NCI-H526 treated with DMSO at 0.1 percent for 48 hours (cell line): ENCODE measurements at places on chromosomes 1 and 21.

- no peak for DNase-seq
Observed at GRCh38 chr1:107135463-107135862, 5.4 kb upstream of the NTNG1 start.

DNA sequence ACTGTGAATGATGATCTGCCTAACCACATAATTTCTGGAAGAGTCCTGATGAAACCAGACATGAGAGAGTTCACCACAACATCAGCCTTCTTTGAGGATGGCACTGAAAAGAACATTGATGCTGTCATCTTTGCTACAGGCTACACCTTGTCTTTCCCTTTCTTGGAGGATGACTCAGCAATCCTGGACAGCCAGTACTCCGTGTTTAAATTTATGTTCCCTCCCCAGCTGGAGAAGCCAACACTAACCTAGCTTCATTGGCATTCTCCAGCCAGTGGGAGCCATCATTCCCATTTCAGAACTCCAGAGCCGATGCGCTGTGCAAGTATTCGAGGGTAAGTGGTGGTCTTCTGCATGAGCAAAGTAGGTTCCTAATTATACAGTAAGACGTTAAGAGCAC is 164.1 kb upstream of the POGK start:
- no peak for DNase-seq

DNA sequence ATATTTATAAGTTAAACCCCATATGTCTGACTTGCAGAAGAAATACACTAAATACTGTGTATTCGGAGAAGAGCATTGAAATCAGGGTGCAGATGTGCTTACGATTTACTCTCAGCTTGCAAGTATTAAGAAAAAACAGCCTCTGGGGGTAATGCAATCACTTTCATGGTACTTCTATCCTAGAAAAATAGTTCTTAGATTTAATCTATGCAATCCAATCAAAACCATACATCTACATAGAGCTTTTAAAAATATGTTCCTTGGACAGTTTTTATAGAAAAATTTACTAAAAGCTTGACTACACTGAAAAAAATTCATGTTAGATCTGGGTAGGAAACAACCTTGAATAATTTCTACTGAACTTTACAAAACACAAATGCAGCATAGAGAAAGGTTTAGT is 890.3 kb upstream of the ADGRL2 start:
- no peak for DNase-seq

GRCh38 chr1:226723657-226724532 is 15.2 kb downstream of the ITPKB start:
- peak; percentile 23 for DNase-seq

- DNase-seq: no peak
Observed at GRCh38 chr21:35236090-35236489, 187.0 kb upstream of the RUNX1 start.

GRCh38 chr1:112527266-112528010 is 18.7 kb downstream of the WNT2B start:
- no peak for DNase-seq

- DNase-seq: no peak
Observed at GRCh38 chr1:24096009-24096738, 15.8 kb downstream of the MYOM3 start.

- no peak for DNase-seq
Observed at GRCh38 chr1:186461014-186461413, at the start of gene PDC. PDC (minus strand) TSS chr1:186461114; CDS start chr1:186449459, 11,655 bp downstream.

DNA sequence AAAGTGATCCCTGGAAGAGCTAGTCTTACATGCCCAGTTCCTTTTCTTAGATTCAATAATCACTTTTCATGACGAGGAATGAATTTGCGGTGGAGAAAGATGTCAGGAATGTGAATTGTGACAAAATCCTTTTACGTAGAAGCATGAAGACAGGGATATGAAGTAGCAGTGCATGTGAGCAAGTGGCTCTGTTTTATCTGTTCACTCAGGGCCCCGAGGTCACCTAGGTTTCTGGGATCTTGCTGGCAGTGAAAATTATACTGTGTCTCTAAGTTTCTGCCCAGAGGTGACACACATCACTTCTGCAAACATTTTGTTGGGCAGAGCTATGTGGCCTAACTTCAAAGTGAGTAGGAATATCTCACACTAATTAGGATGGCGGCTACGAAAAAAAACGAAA is 79.3 kb downstream of the USP25 start:
- no peak for DNase-seq

DNA sequence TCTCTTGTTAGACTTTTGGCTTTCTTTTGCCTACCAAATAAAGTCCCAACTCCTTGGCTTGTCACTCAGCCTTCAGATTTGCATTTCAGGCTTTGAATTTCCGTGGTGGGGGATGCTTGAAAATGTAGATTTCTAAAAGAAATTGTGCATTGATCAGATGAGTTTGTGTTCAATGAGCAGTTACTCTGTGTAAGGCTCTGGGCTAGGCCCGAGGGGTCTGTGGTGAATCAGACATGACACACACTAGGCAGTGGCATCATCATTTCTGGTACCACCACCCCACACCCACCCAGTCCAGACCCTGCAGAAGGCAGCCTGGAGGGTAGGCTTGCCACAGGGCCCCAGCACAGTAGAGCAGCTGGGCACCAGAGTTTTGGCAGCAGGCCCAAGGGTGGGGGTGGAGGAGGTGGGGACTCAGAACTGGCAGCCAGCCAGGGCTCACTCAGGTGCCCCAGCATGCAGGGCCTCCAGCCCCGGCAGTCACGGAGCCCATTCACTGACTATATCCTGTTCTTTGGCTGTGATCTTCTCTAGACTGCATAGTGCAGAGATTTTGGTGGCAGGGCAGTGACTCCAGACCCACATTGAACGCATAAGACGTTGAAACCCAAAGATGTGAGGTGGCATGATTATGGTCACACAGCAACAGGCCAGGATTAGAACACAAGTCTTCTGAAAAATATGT is 97.2 kb upstream of the ARTN start:
- DNase-seq: peak; percentile 93

- no peak for DNase-seq
Observed at GRCh38 chr1:212754193-212754592, 37.4 kb downstream of the NSL1 start.

- no peak for DNase-seq
Observed at GRCh38 chr1:58006421-58007046, 540.0 kb downstream of the OMA1 start.

GRCh38 chr1:23727362-23727811 is 15.9 kb upstream of the ELOA start:
- no peak for DNase-seq

DNA sequence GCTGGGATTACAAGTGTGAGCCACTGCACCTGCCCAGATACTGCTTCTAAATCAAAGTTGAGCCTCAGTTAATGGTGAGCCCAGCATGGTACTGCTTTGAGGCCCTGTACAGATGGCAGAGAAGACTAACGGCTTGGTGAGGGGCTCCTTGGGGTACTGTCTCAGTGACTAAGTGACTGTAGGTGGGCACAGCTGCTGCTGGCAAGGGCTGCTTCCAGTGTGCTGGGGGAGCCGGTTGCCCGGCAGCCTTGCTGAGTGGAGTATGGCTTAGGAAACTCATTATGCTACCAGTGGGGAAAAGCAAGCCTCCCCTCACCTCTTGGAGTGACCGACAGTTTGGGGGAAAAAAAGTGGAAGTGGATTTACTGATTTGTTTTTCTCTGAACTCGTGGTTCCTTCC is 23.6 kb upstream of the ARHGEF10L start:
- no peak for DNase-seq

- no peak for DNase-seq
Observed at GRCh38 chr1:53642215-53642555, 96.8 kb downstream of the GLIS1 start.

DNA sequence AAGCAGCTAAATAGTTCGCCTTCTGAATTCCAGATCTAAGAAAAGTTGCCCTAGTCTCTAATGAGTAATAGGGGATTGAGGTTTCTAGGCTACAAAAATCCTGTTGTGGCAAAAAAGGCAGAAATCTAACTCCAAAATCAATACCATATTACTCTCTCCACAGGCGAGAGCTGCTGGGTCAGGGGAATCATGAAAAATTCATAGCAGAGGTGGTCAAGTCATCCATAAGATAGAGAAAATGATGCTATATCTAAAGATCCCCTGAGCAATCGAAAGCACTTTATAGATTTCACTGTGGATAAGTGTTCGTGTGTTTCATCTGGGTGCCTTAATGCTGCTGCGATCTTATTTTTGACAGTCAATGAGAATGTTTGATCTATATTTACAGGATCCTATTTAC is 417.7 kb downstream of the AGBL4 start:
- DNase-seq: no peak

- DNase-seq: no peak
Observed at GRCh38 chr21:35819134-35819533, 241.2 kb downstream of the SETD4 start.

- DNase-seq: no peak
Observed at GRCh38 chr1:235939480-235939775, 72.7 kb upstream of the LYST start.

DNA sequence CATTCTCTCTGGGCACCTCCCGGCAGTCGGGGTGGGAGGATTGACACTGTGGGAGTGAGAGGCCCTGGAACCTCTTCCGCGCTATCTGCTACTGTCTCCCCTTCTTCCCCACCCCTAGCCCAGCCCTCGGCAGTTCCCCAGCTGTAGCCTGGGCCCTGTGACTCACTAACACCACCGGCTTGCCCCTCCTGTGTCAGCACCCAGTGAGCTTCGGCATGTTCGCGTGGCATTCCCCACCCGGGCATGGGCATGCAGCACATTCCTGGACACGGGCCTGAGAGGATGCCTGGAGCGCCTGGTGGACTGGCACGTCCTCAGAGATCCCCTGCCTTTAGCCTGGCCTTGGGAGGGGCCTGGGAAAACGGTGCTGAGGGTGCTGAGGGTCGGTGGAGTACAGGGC is 1.3 kb downstream of the CDK18 start:
- no peak for DNase-seq

DNA sequence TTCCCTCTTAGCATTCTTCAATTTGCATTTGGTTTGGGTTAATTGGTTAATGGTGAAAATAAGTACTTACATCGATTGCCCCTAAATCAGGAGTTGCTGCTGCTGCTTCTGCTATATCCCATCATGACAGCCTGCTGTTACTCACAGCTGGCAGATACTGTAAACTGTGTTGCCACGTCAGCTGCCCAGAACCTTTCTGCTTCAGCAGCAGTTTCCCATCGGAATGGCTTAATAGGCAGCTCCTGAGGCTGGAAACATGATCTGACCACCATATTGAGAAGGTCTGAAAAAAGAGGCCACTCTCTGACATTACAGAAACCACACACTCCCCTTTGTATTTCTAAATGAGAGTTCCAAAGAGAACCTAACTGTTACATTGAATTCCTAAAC is 14.3 kb upstream of the SEC16B start:
- no peak for DNase-seq

DNA sequence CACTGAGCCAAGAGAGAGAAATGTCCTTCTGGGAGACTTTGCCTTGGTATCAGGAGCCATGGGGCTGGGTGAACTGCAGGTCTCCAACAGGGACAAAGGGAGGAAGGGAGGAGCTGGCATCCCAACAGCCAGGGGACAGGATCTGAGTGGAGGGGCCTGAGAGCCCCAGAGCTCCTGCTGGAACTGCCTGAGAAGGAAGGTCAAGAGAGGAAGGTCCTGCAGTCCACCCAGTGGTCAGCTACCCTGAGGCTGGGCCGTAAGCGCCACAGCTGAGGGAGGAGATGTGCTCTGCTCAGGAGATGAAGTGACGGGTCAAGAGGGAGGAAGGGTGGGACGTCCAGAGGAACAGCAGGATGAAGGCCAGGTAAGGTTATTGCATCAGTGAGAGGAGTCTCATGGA is 7.5 kb upstream of the CLEC20A start:
- no peak for DNase-seq

GRCh38 chr1:36523850-36524249 is 41.1 kb upstream of the CSF3R start:
- peak; percentile 66 for DNase-seq

DNA sequence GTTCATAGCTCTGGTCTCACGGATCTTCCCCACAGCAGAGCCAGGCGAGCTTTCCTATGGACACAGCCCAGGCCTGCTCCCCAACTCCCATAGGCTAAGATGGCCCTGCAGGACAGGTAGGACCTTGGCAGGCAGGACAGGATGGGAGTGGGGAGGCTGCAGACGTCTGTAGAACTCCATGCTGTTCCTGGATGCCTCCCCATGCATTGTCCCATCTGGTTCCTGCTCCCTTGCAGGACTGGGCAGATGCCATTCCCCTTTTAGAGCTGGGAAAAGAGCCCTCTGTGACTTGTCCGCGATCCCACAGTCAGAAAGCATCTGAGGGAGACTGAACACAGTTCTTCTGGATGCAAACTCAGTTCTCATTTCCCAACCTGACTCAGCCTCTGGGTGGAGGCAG is 71.9 kb upstream of the ATP5PO start:
- no peak for DNase-seq

DNA sequence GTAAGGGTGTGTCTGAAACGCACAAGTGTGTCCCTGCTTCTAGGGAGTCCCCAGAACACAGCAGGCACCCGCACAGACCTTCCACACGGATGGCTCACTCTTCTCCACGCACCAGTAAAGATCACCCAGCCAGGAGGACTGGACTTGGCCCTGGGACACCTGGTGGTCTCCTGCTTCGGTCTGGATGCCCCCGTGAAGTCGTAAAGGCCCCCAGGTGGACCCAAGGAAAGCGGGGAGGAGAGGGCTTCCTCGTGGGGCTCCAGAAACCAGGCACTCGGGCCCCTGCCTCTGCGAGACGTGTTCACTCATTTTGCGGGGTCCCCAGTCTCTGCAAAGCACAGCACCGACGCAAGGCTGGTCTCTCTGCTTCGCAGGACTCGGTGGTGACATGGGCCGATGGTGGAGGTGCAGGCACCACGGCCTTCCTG is 20.2 kb upstream of the COL6A2 start:
- no peak for DNase-seq

- no peak for DNase-seq
Observed at GRCh38 chr1:210618369-210618768, 289.7 kb downstream of the HHAT start.
